ENCODE measurements at places on chromosomes 2 and 18.

DNA sequence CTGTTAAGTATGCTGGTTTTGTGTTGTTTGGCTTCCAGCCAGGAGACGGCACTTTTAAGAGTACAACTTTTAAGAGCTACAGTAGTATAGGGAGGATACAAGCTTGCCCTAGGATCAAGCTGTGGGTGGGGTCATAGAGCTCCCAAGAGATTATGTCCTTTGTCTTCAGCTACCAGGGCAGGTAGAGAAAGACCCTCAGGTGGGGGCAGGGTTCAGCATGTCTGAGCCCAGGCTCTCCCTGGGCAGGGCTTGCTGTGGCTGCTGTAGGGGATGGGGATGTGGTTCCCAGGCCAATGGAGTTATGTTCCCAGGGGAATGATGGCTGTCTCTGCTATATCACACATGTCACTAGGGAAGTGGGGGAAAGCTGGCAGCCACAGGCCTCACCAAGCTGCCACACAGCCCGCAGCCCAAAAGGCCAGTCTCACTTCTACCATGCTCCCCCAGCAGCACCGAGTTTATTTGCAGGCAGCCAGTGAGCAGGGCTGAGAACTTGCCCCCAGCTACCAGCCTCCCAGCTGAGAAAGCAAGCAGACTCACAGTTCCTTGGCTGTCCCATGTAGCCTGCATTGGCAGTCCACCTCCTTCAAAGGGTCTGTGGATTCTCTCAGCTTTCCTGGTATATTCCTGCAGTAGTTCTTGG lies 105.7 kb upstream of the ERBB4 start:
- DNase-seq: no peak

- DNase-seq: no peak
Measured at GRCh38 chr18:6255886-6256285, 158.8 kb downstream of the L3MBTL4 start.

- DNase-seq: no peak
Measured at GRCh38 chr18:42471885-42472284, 516.9 kb downstream of the PIK3C3 start.

- no peak for DNase-seq
Measured at GRCh38 chr2:25079050-25079635, 37.3 kb downstream of the EFR3B start.

DNA sequence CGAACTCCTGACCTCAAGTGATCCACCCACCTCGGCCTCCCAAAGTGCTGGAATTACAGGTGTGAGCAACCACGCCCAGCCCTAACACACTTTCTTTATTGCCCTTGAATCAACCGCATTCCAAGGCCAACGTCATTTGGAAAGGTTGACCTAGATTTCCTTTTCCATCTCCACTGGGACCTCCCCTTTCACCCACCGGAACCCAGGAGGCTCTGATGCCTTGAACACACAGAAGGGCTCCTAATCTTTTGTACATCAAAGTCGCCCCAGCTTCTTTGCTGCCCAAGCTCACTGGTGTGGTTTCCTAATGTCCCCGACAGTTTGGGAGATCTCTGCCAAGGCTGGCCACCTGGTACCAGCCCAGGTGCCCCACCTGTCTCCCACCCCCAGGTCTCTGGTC lies 46.2 kb upstream of the CAB39 start:
- no peak for DNase-seq

GRCh38 chr2:129118296-129118695 lies 799.6 kb upstream of the HS6ST1 start:
- no peak for DNase-seq

GRCh38 chr2:55616551-55617174 lies 759 bp downstream of the PPP4R3B start:
- no peak for DNase-seq

GRCh38 chr2:130328710-130329109 lies 14.0 kb upstream of the IMP4 start:
- DNase-seq: no peak

GRCh38 chr2:60479226-60480088 lies 74.0 kb downstream of the BCL11A start:
- no peak for DNase-seq

- no peak for DNase-seq
Measured at GRCh38 chr2:16400127-16400623, 265.5 kb downstream of the CYRIA start.

DNA sequence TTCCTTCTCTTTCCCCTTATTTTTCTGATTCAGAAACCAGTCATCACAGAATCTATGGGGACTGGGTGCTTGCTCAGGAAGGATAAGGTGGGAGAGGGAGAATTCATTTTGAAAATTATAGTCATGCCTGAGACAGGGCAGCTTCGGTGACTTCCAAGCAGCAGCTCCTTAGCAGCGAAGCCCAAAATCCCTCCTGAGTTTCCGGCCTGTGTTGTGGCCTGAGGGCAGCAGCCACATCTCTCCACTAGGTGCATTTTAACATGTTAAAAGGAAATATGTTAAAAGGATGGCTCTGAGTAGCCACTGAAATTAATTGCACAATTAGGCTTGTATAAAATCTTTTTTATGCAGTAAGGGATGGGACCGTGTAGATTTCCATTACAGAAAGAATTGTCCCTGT lies 207.0 kb upstream of the RAB12 start:
- no peak for DNase-seq

DNA sequence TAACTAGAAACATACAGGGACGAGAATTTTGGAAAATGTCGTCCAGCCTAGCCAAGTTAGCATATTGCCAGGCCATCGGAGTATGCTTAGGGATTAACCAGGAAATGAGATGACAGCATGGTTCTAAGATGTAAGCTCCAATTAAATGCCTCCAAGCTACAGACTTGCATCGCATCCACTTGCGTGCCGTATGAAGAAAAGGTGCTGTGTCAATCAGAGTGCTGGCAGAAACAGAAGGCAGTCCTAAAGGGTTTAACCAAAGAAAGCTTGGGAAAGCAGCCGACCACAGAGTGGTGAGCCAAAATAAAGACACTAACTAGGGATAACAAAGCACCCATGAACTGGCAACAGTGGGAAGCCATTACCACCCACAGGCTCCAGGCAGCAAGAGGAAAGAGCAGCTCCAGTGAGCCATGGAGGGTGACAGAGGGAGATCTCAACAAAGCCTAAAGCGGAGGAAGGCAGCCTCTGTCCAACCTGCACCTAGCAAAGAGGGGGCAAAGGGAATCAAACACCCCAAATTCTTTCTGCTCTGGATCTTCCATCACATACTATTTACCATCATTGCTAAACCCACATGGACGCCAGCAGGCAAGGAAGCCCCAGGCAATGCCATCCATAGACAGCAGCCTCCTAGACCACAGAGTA lies 27.6 kb upstream of the SOCS6 start:
- no peak for DNase-seq

GRCh38 chr2:173358616-173359015 lies 3.9 kb downstream of the CDCA7 start:
- DNase-seq: no peak

DNA sequence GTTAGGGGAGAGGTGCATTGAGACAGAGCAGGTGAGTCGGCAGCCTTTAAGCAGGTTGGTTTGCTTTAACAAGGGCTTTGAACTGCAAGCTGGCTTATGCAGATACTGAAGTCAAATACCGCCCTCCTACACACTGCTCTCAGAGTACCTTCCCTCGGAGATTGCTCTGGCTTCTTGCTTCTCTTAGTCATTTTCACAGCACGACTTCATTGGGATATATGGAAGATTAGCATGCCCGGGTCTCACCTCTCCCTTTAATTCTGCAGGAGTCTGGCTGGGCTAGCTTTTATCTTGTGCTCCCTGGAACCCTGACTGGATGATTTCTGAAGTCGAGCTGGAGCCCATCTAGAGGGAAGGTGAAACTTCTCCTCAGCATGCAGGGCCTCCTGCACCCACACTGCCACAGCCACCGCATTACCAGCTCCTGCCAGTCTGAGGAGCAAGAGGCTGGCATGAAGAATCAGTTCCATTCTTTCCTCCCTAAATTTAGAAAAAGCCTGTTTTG lies 395.5 kb upstream of the HNRNPA3 start:
- no peak for DNase-seq

GRCh38 chr2:61433606-61434005 lies 37.3 kb downstream of the USP34 start:
- no peak for DNase-seq

DNA sequence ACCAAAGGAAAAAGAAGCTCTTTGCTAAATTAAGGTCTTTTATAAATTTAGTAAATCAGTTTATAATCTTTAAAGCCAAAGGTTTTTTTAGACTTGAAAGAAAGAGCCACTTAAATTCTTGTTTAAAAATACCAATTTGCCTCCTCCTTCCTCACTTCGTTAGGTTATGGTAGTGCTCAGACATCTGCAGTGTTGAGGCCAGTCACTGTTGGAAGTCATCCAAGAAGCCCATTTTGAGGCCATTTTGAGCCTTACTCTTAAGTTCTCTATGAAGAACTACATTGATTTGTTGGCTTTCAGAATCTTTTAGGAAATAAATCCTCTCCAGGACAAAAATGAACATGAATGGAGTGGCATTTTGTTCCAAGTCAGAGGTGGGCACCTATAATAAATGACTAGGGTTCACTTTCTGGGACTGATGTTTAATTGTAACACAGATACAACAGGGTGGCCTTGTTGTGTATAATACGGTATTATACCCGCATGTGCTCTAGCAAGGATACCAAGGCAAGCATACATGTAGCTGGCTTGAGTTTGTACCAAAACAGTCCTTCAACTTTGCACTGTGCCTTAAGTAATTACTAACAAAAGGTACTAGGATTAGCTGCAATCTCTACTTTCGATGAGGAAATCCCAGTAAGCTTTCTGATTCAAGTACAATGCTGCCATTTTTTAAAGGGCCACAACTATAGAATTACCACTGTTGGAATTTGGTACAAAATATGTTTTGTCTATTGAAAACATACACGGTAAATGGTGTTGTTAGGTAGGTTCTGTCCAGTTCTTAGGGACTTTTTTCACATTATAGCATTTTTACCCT lies 22.8 kb downstream of the SLC66A3 start:
- DNase-seq: no peak

DNA sequence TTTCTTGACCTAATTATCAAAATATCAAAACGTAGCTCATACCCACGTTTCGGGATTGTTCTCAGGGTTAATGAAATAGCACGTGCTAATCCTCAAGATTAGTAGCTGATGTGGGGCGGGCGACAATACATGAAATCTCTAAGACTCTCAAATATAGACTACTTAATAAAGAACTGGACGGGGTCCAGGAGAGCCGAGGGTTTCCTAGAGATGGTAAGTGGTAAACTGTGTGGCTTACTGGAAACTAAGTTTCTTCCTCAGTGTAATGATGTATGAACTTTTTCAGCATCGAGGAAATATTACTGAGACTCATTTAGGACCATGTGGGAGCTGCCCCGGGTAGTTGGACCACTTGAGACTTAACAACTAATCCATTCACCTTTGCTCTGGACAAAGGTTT lies 453.3 kb upstream of the SALL3 start:
- DNase-seq: no peak

DNA sequence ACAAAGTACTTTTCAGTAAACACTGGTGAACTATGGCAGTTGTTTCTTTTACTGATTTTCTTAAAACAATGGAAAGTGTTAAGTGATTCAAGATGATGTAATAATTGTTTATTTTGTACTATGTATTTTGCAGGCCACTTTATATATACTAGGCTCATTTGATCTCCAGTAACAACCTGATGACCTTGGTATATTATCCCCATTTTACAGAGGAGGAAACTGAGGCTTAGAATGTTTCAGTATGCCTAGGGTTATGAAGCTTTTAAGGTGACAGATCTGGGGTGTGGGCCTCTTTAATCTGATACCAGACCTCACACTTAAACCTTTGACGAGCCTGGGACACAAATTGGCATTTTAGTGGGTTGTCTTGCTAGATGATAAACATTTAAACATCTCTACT lies 63.2 kb downstream of the ITGB1BP1 start:
- no peak for DNase-seq

DNA sequence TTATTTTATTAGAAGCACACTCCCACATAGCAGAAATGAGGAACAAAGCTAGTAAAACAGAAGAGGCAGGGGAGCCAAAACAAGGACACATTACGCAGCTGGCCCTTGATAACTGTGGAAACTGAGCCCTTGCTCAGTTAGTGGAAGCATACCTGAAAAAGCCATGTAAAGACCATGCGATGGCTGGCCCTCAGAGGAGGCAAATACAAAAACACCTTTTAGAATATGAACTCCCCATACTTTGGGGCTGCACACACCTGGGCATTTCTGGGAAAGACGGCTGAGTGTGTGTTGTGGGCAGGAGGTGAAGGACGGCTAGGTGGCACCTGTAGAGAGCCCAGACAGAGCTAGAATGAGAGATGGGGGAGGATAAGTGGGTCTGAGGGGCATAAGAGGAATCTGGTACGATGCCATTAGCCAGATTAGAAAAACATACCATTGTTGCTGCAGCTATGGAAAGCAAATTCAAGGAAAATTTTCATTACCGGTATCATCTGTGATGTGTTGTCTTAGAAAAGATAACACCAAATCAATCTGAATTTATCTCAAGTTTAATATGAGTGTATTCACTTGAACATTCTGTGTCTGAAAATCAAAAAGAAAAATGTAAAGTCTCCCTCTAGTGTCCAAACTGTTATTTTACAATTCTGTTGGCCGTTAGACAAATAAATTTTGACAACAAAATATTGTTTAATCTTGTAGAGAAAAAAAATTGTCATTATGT lies 45.2 kb upstream of the SULT1C3 start:
- DNase-seq: no peak

DNA sequence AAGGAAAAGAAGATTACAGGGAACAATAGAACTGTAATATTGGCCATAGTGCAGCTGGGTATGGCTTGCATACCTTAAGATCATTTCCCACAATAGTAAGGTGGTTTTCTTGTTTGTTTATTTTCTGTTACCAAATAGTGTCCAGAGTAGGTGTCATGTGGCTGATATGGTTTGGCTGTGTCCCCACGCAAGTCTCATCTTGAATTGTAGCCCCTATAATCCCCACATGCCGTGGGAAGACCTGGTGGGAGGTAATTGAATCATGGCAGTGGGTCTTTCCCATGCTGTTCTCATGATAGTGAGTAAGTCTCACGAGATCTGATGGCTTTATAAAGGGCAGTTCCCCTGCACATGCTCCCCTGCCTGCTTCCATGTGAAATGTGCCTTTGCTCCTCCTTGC lies 190.1 kb downstream of the ICOS start:
- DNase-seq: no peak

- DNase-seq: no peak
Measured at GRCh38 chr2:46066601-46067000, 230.6 kb upstream of the EPAS1 start.

DNA sequence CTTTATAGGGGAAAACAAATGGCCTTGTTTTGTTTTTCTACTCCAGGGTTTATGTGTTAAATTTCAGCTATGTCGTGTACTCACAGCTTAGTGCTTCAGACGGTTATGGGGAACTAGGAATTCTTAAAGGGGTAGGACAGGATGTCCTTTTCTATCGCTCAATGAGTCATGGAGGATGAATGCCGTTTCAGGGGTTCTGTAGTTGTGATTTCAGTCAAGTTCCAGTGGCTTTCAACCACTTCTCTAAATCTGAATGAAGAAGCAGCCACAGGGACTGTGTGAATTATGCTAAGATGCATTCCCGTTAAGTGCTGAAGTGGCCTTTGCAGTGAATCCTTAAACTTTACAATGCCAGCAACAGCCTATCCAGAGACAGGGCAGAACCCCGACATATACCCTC lies 1231.7 kb upstream of the ZEB2 start:
- no peak for DNase-seq

GRCh38 chr2:134149904-134150303 lies 104.0 kb upstream of the MGAT5 start:
- no peak for DNase-seq
